Colonic mucosa (tissue), 4 donors: ENCODE measurements at places on chromosomes 6 and 20. TPM values are rescaled to one million over a fixed set of nuclear protein-coding genes. Genes with fewer than 3 reads are reported as not detected.

LGSN gene
- 0.11 TPM for total RNA-seq

GABRR1 gene
- 0.21 TPM for total RNA-seq

GRCh38 chr6:140782941-140783340 is 1349.8 kb upstream of the GJE1 start:
- DNase-seq, result no peak

DNA sequence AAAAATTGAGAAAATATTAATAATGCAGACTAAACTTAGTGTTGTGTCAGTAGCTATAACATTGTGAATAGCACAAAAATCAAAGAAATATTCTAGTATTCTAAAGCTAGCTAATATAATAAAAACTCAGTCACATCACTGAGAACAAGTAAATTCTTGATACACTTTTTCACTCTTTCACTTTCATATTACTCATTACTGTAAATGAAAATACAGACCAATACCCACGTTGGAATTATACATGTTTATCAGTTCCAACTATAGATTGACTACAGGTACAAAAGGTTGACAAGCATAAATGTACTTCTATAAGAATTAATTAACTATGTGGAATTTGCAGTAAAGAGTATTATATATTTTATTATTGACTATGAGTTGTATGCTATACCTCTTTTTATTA is 1043.4 kb upstream of the FLRT3 start:
- no peak for DNase-seq

DNA sequence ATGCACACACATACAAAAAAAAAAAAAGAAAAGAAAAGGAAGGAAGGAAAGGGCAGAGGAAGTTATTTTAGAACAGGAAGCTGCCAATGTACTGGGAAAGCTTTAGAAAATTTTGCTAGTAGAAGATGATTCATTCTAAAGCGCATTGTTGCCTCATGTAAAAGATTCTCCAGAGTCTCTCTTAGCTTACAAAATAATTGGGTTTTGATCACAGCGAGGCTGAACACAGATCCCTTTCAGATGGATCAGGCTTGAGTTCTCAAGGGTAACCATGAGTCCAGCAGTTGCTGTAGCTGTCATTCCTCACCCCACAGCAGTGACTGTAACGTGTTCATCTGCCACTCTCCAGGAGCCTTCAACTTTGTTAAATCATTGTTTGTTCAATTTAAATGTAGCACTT is 81.9 kb downstream of the PHACTR2 start:
- no peak for DNase-seq

- DNase-seq, result no peak
Measured at GRCh38 chr6:170106906-170107525, 183.9 kb downstream of the DLL1 start.

DNA sequence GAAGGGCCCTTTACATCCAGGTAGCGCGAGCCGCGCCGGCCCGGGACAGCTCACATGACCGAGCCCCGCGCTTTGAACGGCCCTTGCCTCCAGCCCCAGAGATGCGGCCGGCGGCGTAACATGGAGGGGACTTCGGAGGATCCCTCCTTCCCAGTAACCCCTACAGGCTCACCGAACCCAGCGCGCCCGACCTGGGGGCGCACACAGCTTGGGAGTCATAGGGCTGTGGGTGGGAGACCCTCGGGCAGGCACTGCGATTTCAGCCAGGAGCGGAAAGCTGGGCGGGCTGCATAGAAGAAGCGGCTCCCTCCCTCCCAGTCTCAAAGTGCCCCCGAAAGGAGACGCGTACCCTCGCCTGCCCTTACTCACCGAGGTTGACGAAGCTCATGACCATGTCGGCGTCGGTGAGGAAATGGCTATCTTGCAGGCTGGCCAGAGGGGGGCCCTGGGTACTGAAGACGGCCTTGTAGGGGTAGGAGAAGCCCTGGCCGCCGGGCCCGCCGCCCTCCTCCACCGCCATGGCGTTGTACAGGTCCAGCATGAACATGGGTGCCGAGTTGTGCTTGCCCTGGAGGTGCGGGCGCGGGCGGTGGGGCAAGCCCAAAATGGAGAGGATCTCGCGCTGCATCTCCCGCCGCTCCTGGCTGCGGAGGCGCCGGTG is 975 bp downstream of the BMP7 start:
- DNase-seq, result no peak
